Stimulated activated CD8-positive, alpha-beta memory T cell treated with anti-CD3 and anti-CD28 coated beads, Interleukin-2, amount 100 ng/mL, for 1 hour (primary cell): ENCODE measurements at places on chromosomes 16 and 17.

DNA sequence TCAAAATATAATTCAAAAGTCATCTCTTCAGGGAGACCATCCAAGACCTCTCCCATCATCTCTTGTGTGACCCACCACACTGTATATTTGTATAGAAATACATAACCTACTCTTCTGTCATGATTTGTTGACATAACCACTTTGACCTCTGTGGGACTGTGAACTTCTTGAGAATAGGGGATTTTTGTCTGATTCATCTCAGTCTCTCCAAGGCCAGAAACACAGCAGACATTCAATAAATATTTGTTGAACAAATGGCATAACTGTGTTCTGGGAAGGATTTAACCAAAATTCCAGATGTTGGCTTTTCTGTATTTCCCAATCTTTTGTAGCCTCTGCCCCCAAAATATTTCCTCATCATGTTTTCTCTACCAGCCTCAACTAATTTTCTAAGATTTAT, 169.7 kb downstream of the CDH11 start:
- DNase-seq: no peak

DNA sequence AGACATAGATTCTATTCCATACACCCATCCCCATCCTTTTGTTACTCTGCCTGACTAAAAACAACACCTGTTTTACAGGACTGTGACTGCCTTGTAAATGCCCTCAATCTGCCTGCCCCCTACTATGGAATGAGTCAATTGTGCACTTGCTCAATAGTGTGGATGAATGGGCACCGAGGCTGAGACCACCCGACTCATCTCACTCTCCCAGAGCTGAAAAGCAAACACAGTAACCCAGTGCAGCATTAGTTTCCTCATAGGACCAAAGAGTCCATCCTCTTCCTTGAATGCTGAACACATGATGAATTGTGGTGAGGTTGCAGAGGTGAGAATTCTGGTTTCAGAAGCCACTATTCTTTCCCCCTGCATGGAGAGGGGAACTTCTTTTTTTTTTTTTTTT, 233.7 kb downstream of the ZFHX3 start:
- DNase-seq: no peak

DNA sequence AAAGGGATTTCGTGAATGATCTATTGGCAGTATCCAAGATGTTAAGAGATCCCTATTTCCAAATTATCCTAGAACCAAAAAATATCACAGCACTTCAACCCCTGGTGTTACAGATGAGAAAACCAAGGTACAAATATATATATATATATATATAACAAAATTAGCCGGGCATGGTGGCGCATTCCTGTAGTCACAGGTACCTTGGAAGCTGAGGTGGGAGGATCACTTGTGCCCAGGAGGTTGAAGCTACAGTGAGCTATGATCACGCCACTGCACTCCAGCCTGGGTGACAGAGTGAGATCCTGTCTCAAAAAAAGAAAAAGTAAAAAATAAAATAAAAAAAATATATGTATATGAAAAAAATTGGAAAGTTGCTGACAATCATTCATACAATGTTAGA, 637 bp upstream of the CLN3 start:
- no peak for DNase-seq

- no peak for DNase-seq
Observed at GRCh38 chr16:50490828-50491227, 57.4 kb upstream of the NKD1 start.

DNA sequence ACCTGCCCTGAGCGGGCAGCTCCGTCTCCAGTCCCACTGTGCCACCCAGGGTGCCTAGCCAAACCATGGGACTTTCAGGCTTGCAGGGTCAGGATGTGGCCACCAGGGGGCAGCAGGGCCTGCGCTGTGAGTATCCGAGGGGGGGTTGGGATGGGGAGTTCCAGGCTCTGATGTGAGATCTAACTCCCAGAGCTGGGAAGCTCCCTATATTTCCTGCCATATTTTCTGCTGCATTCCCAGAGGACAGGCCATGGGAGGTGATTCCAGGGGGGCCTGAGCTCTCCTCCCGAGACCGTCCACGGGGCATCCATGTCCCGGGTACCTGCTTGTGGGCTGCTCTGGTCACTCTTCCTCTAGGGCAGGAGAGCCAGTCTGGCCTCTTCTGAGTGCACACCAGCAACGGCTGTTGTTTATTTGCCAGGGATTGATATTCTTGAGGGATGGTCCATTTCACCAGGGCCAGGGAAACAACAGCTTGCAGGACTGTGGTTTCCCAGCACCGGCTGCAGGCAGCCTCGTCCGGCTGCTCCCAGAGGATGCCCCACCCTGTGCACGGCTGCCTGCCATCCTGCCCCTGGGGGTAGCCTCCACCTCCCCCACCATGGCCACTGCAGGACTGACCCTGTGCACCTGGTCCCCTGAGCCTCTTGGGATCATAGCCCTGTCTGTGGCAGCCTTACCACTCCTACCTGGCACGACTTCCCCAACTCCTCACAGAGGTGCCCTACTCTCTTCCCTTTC, 1.2 kb downstream of the GPR142 start:
- peak; percentile 56 for DNase-seq

- DNase-seq: no peak
Observed at GRCh38 chr16:87420026-87421002, 28.2 kb downstream of the MAP1LC3B start.

DNA sequence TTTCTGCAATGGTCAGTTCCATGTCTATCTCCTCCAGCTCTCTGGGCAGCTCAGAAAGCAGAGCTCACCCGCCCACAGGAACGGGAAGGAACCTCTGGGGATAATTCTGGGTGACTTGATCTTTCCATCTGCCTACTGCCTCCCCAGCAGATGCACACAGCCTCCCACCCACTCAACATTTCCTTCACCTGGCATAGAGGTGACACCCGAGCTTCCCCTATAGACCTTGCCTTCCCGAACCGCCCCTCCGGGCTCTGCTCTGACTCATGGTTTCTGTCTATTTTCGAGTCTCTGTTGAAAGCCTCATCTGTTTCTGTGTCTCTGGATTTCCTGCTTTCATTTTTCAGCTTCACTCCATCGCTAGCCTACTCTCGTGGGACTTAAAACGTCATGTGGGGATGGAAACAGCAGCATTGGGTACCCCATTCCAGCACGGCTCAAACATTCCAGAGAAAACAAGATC, 11.4 kb downstream of the GGA3 start:
- DNase-seq: peak; percentile 38

DNA sequence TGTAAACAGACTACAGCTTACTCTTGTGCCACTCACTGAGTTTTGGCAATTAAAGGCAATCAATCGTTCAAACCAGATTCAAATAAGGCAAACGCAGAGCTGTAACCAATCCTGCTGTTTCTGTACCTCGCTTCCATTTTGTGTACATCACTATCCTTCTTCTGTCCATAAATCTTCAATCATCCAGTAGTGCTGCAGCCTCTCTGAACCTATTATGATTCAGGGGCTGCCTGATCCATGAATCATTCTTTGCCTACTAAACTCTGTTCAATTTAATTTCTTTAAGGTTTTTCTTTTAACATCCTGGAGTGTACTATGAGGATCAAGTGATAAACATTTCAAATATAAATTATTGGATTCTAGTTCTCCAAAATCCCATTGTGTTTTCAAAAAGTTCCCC, 93.9 kb downstream of the CEP112 start:
- no peak for DNase-seq

- no peak for DNase-seq
Observed at GRCh38 chr17:47989700-47990099, 18.8 kb downstream of the CDK5RAP3 start.

- DNase-seq: no peak
Observed at GRCh38 chr16:26806657-26807056, 260.1 kb upstream of the C16orf82 start.

DNA sequence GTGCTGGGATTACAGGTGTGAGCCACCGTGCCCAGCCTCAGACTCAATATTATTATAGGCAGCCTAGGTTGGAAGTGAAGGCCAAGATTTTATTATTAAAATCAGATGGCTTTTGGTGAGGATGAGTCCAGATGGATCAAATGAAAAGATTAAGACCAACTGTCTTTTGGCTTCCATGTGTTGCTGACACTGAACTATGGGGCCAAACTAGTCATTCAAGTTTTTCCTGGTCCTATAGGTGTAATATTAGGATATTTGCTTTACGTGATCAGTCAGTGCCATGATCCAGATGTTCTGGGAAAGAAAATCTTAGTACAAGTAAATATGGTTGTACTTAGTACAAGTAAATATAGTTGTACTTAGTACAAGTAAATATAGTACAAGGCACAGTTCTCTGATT, 140.6 kb downstream of the MAP2K6 start:
- no peak for DNase-seq

DNA sequence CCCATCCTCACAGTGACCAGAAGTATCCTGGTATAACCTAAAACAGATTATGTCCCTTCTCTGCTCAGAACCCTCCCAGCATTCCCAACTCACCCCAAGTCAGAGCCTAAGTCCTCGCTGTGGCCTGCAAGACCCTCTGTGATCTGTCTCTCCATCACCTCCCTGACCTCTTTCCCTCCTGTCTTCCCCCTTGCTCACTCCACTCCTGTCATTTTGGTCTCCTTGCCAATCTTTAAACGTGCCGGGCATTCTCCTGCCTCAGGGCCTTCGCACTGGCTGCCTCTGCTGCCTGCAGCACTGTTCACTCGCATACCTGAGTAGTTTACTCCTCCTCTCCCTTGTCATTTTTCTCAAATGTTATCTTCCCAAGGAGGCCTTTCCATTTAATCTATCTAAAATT, 97.7 kb downstream of the GSG1L start:
- no peak for DNase-seq

DNA sequence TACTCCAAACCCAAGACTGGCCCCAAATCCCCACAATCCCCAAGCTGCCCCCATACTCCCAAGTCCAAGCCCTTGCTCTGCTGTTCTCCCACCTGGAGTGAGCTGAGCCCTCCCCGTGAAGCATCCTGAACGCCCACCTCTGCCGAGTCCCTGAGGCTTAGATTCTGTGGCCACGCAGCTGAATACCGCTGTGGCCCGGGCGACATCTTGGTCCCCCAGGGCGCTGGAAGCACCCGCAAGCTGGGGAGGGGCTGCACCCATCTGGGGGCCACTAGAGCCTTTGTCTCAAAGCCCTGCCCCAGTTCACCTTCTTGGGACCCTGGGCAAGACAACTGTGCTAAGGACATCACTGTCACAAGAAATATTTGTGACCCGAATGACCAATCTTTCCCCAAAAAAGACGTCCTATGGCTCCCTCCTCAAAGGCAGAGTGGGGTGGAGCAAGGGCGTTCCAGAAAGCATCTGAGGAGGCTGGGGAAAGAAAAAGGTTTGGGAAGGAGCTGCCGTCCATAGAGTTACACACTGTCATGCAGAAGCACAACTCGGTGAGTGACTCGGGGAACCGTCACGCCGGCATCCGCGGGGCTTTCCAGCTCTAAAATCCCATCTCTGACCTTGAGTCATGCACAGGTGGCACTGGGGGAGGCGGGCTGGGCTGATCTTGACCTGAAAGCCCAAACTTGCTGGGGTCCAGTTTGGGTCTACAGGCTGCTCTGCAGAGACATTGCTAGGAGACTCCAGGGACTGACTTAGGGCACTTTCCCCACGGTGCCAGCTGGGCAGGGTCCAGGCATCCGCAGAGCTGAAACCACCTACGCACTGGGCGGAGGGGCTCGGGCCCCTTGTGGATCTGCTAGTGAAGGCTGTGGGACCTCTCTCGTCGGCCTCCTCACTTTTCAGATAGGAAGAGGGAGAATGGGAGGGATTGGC, 6.6 kb downstream of the PTX4 start:
- no peak for DNase-seq

DNA sequence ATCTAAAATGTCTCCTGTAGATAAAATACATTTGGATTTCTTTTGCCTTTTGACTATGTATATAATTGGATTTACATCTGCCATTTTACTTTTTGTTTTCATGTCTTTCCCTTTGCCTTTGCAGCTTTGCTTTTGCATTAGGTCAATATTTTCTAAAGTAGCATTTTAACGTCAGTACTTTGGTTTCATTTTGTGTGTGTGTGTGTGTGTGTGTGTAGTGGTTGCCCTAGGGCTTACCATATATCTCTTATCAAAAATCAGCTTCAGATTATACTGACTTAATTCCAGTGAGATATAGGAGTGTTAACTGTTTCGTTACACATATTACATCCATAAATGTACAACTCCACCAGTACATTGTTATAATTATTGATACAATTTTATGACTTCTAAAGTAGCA, 26.1 kb downstream of the AKTIP start:
- DNase-seq: no peak

DNA sequence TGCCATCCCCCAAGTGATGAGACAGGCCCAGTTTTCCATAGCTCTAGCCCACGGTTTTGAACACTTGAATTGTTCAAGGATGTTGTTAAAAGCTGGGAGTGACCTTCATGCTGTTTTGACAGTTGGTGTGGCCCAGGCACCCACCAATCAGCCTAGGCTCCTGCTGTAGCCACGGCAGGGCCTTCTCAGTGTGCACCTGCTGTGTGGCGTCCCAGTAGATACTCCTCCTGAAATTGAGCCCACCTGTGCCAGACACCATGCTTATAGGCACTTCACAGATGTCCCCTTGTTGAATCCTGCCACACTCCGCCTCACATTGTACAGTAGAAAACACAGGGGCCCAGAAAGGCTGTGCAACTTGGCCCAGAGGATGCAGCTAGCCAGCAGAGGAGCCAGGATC, 86.4 kb downstream of the SOCS1 start:
- no peak for DNase-seq

GRCh38 chr17:40170325-40170724, 6.9 kb upstream of the RAPGEFL1 start:
- no peak for DNase-seq

DNA sequence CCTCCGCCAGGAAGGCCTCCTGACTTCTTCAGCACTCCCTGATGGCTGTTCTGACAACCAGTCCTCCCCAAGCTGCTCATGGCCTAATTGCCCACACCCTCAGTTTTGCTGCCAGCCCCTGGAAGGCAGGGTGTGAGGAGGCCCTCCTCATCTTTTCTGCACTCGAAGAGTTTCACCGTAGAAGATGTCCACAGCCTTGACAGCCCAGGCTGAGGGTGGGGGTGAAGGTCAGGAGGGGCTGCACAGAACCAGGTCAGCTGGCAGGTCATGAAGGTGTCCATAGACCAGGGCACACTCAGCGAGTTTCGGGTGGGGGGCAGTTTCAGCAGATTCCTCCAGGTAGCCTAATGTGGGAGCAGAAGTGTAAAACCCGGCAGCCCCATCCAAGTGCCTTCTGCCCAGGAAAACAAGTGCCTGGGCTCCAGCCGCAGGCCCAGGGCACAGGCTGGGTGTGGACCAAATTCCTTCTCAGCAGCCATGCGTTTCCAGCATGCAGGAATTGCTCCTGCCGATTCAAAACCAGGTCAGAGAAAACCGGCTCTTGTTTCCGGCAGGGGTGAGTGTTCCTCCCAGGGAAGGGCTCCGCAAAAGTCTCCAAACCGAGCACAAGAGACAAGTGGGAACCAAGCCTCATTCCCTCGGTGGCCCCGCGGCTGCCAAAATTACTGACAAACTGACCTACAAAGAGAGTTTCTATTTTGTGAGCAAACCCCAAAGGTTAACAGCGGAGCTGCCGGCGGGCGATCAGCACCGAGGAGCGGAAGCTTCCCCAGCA, 228.8 kb downstream of the C16orf78 start:
- no peak for DNase-seq
